ENCODE measurements at places on chromosomes 2 and 18.

DNA sequence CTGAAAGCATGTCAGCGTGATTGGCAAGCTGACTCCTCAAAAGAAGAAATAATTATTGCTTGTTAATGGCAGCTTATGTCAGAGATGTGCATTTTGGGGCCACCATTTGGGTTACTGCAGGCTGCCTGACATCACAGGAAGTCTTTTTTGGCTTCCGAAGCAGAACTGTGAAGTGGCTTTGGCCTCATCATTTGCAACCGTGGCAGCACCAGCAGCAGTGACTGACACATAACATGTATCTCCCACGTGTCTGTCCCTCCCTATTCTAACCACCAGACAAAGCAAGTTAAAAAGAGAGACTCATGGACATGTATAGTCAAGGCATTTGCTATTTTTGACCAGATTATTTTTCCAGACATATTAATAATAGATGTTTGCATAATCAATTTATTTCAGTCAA lies 488.7 kb upstream of the ACVR2A start:
- no peak for DNase-seq

- DNase-seq = no peak
These were observed 4.7 kb upstream of the IL1R2 start for GRCh38 chr2:101986804-101987740.

- no peak for DNase-seq
These were observed 269.0 kb downstream of the ICOS start for GRCh38 chr2:204205538-204205937.

GRCh38 chr18:35167332-35167731 lies 73.5 kb upstream of the ZNF397 start:
- DNase-seq = no peak

DNA sequence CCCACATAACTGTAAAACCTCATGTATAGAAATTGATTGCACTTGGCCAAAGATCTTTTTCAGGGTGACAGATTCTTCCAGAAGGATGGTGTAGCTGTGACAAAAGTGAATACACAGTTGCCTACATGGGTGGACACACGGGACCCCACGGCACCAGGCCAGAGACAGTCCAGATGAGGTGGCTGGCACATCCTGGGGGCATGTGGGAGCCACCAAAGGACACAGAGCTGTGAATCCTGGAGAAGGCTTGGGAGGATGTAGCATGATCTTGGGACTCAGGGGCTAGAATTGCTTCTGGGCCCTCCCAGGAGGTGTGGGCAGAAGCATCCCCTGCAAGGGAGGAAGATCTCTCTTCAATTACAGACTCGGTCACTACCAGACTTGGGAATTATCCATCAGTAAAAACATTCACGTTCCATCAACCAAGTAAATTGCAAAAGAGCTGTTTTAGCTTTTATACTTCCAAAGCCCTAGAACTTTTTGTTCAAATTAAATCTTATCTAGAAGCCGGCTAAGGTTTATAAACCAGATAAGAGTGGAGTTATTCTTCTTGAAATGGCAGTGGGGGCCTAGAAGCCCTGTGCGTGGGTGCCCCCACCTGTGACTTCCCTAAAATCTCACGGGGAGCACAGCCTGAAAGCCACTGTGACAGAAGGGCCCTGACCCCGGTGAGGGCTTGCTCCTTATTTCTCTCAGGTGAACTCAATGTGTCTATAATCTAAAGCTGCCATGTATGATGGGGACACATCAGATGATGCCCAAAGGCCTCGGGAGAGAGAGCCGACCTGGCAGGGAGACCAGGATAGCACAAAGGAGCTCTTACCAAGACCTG lies 81.7 kb downstream of the SEPTIN10 start:
- no peak for DNase-seq

GRCh38 chr18:1663879-1664705 lies 759.4 kb downstream of the ADCYAP1 start:
- DNase-seq = no peak

DNA sequence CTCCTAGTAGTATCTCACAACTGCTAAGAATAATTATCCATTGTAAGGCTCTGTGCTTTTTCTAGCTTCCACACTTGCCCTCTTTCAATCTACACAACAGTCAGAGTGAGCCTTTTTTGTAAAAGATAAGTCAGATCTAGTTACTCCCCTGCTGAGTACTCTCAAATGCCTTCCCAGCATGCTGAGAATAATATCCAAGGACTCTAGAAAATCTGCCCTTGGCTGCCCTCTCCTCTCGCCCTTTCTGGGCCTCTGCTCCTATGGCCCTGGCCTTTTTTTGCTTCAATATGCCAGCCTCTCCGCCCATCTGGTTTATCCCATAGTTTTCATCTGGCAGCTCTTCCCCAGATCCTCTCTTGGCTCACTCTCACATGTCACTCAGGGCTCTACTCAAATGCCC lies 455.9 kb upstream of the UBE2E3 start:
- DNase-seq = no peak

DNA sequence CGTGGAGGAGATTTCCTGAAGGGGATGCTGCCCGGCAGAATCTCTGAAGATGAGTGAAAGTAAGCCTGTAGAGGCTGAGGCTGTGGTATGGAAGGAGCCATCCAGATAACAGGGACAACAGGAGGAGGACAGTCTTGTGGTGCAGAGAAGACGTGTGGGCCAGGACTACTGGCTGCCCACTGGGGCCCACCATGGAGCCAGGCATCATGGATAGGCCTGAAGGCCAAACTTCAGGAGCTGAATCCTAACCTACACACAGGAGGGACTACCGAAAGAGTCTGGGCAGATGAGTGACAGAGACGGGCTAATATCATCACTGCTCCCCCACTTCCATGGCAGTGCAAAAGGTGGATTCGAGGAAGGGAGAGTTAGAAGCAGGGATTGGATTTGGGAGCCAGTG lies 131.3 kb upstream of the DAPL1 start:
- DNase-seq = no peak

DNA sequence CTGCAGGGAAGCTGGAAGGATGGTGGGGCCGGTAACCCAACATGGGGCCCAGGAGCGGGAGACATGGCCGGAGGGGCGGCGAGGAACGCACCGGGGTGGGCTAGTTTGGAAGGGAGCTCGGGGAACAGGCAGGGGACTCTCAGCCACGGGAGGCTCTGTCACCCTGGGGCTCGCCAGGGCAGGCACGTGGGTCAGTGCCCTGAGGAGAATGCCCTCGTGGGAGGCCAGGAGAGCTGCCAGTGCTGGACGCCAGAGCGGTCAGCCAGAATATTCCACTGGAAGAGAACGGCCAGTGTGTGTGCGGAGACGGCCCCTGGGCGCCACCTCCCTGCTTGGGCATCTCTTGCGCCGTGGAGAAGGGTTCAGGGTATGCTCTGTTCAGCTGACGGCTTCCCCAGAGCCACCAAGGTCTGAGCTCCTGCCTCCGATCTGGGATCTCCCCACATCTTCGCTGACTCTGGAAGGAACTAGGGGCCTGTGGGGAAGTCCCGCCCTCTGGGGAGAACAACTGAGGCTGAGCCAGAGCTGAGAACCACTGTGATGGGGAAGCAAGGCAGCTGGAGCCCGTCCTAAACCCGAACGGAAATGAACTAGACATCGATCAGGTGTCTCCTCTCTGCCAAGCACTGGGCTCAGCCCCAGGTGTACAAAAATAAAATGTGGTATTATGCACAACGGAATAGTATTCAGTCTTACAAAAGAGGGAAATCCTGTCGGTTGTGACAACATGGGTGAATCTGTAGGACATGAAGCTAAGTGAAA lies 49.3 kb downstream of the TNP1 start:
- no peak for DNase-seq

DNA sequence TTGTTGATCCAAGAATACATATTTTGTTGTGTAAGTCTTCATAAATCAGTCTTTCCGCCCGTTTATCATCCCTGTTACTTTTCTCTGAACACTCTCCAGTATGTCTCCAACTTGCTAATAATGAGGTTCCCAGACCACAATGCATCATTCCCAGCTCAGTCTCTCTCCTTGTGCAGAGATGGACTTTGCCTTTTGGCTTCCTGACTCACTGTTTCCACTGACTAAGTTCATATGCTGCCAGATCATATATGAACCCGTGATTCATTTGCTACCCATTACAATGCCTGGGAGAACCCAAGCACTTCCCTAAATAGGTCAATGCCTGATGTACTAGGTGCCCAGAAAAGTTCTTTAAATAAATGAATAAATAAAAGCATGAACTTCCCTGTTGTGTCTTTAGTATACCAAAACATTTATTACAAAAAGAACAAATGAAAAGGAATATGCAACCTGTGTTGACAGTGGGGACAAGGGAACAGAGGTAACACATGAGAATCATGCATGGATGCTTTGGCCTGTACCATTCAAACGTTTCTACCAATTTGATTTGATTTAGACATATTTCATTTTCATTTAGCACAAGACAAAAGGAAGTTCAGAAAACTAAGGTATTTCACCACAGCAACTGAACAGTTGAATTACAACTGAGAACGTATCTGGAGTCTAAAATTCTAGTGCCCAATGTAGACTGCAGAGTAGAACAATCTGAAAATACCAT lies 215.4 kb upstream of the HNRNPA3 start:
- no peak for DNase-seq

- no peak for DNase-seq
These were observed 48.9 kb downstream of the COPS8 start for GRCh38 chr2:237134321-237135230.

GRCh38 chr2:33436083-33436482 lies 40.4 kb upstream of the RASGRP3 start:
- no peak for DNase-seq

DNA sequence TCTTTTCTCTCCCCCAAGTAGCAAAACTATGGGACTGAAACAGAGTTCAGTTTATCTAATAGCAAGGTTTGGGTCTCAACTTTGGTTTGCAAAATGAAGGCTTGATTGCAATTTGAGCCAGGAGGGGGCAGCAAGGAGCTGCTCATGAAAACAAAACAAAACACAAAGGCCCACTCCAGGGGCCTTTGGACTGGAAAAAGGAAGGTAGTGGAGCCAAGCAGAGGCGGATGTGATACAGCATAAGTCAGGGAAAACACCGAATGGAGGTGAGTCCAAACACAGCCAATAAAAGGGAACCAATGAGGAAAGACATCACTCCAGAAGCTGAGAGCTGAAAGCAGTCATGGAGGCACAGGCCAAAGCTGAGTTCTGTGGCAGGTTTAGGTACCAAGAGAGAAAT lies 799.7 kb upstream of the ACVR2A start:
- DNase-seq = peak; percentile 0

- DNase-seq = no peak
These were observed 142.7 kb downstream of the PRKCE start for GRCh38 chr2:45794134-45794617.

- no peak for DNase-seq
These were observed 319 bp downstream of the ZSCAN30 start for GRCh38 chr18:35289727-35290093.

- no peak for DNase-seq
These were observed 748.8 kb downstream of the NR4A2 start for GRCh38 chr2:155583674-155584195.

GRCh38 chr18:11323359-11323819 lies 174.0 kb upstream of the PIEZO2 start:
- DNase-seq = no peak

DNA sequence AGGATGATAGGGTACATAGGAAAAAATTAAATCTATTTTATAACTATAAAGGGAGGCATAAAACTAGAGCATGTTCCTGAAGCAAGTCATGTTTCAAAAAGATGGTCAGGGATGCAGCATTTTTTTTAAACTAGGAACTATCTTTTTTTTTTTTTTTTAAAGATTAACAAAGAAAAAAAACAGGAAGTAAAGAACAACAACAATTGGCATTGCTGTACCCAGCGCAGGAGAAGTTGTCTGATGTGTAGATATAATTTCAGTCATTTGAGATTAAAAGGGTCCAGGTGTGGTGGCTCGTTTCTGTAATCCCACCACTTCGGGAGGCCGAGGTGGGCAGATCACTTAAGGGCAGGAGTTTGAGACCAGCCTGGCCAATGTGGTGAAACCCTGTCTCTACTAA lies 41.5 kb downstream of the PMAIP1 start:
- DNase-seq = no peak

- no peak for DNase-seq
These were observed 56.0 kb upstream of the RAB6C start for GRCh38 chr2:129923265-129924091.

- DNase-seq = no peak
These were observed 318.7 kb downstream of the PTPRM start for GRCh38 chr18:7885865-7886264.

GRCh38 chr18:44320619-44321460 lies 359.8 kb upstream of the SETBP1 start:
- DNase-seq = no peak

DNA sequence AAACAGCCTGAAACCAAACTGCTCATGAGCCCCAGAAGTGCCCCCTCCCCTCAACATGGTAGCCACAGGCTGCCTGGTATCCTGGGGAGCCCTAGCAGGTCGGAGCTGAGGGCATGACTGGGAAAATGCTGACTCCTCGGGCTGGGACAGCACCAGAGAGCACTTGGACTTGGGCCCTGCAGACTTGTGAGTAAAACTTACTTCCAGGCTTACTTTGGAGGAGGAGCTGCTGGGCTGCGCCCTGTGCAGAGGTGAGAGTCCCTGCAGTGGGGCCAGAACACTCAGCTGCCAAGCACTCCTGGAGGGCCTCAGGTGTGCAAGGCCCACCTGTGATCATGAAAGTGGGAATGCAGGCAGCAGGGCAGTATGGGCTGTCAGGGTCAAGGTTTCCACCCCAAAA lies 119.4 kb downstream of the SEPTIN10 start:
- DNase-seq = no peak

DNA sequence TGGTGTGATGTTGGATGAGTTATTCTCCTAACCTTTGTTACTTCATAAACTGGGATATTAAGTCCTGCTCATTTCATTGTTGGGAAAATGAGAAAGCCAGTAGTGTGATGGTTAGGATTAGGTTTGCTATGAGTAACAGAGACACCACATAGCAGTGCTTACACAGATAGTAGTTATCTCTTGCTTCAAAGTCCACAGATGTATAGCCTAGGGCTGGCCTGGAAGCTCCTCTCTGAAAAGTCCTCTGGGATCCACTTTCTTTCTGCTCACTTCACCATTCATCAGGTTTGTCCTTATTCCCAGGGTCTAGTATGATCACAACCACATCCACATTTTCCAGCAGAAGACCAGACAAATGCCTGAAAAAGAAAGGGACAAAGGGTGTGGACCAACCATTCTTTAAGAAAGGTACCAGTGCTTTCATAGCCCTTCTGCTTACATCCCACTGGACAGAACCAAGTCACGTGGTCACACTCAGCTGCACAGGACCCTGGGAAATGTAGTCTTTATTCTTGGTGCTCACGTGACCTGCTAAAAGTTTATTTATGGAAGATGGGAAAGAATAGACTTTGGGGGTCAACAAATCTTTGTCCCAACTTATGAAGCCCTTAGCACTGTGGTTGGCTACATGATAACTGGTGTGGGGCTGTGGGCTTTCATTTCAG lies 108.9 kb downstream of the INSIG2 start:
- DNase-seq = no peak

- no peak for DNase-seq
These were observed 143.8 kb downstream of the PIEZO2 start for GRCh38 chr18:11005528-11005927.

- DNase-seq = no peak
These were observed 180.7 kb downstream of the SUCLG1 start for GRCh38 chr2:84278386-84278785.

DNA sequence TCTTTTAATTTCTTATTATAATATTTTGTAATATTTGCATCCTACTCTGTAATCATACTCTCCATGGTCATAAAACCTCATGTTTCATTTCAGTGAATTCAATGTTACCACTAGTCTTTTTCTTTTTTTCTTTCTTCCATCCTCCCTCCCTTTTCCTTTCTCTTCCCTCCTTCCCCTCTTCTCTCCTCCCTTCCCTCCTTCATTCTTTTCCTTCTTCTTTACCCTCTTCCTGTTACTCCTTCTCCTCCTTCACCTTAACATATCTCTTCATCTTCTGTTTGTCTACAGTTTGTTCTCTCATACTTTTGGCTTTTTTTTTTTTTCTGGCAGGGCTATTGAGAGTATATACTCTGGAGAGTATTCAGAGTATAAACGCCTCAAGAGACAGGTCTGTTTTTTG lies 491.6 kb upstream of the ID2 start:
- DNase-seq = no peak
